Activated CD4-positive, alpha-beta T cell treated with anti-CD3 and anti-CD28 coated beads, Interleukin-2, amount 10 ng/mL, durations not matched to agents 7 days and 5 days (primary cell): ENCODE measurements at places on chromosomes 6 and 20. TPM values are rescaled to one million over a fixed set of nuclear protein-coding genes. Genes with fewer than 3 reads are reported as not detected.

DNA sequence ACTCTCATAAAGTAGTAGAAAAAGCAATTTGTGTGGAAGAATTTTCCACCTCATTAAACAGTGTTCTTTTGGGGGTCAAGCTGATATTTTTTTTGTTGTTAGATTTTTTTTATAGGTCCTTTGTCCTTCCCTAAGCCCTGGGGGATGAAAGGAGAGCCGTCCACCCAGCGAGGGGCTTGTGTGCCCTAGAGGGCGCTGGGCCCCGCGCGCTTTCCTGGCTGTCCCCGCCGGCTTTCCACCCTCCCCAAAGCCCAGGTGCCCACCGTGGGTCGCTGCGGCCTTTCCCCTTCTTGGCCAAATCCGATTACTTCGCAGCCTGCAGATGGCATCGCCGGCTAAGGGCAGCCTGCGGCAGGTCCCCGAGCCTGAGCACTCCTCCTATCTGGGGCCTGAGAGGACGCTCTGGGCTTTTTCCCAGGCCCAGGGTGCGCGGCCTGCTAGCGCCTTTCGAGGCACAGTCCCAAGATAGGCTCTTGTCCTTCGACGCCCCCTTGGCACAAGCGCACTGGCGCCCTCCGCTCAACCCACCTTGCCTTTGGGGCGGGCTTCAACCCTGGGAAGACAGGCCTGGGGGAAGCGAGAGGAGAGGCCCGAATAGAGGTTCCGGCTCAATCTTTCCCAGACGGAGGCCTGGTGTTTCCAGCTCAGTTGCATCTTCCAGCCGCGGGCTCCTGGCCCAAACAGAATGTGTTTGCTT is 33.6 kb downstream of the TFAP2A start:
- no peak for DNase-seq

Gene ABT1
- total RNA-seq, result 24.9 TPM

GRCh38 chr6:3751730-3752530 is 417 bp upstream of the PXDC1 start:
- peak; percentile 54 for DNase-seq

Gene ADGRF1
- total RNA-seq, result not detected

DNA sequence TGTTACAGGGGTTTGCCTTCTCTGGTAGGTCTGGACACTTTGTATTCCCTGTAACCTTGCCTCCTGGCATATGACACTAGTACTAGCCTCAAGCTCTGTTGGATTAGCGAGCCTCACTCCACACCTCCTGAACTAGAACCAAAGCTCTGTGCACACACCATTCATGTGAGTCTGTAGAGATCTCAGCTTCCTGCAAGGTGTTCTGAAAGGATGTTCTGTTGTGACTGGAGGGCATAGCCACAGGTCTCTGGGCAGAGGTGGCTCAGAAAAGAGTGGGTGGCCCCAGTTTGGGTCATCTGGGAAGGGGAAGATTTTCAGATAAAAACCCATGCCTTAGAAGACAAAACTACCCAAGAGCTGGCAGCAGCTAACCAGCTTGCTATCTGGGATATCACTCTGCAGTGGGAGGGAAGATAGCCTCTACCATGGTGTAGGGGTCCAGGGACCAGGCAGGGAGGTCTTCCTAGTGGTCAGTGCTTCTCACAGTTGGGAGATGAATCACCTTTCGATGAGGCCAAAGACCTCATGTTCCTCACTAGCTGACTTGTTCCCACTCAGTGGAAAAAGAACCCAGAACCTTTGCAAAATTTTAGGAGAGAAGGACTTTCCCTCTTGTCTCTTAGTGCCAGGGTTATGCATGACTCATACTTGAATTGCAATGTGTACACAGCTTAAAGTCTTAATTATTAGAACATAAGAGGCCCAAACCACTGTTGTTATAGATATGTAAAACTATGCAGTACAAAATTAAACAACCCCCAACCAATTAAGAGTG is 41.4 kb downstream of the HLA-F start:
- no peak for DNase-seq

Gene CRISP3
- not detected for total RNA-seq

Gene TUBB
- total RNA-seq, result 1,661 TPM

Gene OARD1
- total RNA-seq, result 28.4 TPM

GRCh38 chr6:16973545-16974386 is 128.1 kb upstream of the STMND1 start:
- DNase-seq, result no peak

DNA sequence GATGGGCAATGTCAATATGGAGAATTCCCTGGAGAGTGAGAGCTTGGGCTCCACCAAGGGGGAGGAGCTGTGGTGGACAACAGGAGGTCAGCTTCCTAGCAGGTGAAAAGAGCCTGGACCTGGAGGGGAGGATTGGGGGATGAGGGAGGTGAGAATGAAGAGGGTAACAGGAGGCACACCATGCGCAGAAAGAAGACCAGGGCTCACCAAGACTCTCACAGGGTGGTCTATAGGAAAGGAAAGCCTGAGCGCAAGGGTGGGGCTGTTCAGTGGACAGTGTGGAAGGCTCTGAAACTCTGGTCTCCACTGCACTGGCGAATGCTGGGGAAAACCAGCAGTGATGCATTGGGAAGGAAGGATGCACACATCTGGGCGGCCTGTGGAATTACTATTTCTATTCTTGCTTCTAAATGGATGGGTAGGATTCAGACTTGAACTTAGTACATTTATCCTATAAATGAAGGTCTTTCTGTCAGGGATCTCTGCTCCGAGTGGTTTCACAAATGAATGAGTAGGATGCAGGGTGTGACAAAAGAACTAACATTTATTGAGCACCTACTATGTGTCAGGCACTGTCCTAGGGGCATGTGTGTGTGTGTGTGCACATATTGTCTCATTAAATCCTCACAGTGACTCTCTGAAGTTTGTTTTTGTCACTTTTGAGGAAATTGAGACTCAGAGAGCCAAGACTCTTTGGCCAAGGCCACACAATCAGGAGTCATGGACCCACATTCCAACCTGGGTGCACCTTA is 152.7 kb downstream of the CD83 start:
- DNase-seq, result no peak

DNA sequence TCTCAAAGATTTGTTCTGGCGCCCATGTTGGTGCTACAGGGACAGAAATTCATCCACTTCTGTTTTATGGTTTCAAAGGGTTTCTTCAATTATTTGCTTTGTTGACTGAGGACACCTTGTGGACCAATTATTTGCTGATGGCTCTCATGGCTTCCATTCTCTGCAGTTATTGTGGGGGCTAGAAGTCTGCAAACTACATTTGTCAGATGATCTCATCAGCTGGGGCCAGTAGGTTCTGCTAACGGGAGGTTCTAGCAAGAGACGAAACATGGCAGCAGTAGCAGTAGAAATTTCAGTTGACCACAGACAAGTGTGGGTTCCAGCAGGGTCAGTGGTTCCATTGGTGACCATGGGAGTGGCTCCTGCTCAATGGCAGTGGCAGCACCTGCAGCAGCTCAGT is 72.8 kb upstream of the BLCAP start:
- no peak for DNase-seq

Gene PROKR2
- not detected for total RNA-seq

GRCh38 chr6:17212546-17213371 is 68.4 kb upstream of the RBM24 start:
- DNase-seq, result no peak

- no peak for DNase-seq
These were observed 59.2 kb downstream of the SYNJ2 start for GRCh38 chr6:158040804-158041347.

Gene OR2B6
- not detected for total RNA-seq

Gene IP6K3
- not detected for total RNA-seq

- DNase-seq, result peak; percentile 80
These were observed at the start of gene GMPR for GRCh38 chr6:16238057-16238962. Gene GMPR (plus strand): TSS chr6:16238587. CDS start chr6:16238694, 107 bp downstream.

GRCh38 chr6:111329882-111330633 is 153.0 kb downstream of the REV3L start:
- no peak for DNase-seq

GRCh38 chr20:19976595-19977372 is 40.4 kb upstream of the NAA20 start:
- peak; percentile 14 for DNase-seq

DNA sequence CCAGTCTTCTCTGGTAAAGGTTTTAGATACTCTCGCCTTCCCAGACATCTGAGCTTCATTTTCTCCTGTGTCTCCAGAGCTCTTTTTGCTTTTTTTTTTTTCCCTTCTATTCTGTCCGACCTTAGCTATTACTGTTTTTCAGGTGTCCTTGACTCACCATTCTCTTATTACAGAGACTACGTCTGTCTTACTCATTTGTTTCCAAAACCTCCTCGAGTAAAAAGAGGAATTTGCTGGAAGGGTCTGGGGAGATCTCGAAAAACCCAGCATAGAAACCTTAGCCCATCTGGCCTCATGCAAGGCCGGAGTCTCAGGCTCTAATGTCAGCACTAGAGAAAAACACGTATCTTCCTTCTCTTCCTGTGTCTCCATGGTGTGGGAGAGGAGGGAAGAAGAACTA is 109.2 kb upstream of the CARMIL1 start:
- DNase-seq, result no peak

DNA sequence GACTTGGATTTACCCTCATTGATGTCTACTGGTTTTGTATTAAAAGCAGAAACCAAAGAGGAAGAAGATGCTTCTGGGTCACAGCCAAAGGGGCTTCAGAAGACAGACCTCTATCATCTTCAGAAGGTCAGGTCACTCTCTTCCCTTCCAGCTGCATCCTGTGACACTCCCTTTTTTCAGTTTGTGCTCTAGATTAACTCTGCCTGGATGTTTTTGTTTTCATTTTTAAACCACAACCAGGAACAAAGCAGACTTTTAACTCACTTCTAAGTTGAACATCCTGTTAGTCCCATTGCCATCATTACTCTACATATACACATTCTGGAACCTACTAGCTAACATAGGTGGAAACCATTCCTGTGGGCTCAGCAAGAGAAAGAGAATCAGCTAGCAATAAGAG is 45.2 kb downstream of the AKIRIN2 start:
- peak; percentile 34 for DNase-seq

Gene FAM8A1
- total RNA-seq, result 11.6 TPM

Gene MCCD1
- total RNA-seq, result not detected

DNA sequence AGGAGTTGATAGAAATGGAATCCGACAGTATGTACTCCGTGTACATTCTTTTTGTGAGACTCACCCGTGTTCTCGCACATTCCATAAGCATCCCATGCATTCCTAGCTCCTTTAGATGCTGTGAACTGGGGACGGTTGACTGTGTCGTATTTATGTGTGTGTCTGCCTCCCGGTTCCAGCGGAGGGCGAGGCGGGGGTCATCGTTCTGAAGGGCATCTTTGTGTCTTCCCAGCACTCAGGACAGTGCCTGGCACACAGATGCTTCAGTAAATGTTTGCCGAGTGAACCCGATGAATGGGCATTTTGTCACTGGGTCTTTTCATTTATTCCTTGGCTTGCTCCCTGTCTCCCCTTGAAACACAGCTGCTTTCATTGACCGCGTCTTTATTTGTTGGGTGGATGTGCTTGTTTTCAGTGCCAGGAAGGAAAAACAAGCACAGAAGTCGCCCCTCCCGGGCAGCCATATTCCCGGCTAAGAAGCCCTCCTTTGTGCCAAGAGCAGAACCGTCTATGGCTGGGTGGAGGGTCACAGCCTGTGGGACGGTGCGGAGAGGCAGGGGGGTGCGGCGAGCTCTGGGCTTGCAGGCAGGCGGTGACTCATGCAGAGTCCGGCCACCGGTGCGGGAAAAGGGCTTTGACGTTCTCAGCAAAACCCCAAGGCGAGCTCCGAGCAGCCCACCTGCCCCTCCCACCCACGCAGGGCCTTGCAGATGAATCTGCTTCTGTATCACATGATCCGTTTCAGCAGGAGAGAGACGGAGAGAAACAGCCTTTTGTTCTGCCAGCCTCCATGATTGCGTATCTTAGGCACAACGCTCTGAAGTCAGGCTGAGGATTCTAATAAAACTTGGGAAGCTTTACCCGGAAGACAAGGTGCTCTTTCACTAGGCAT is 11.2 kb upstream of the PSMG4 start:
- DNase-seq, result no peak

GRCh38 chr20:2350606-2351005 is 30.1 kb upstream of the TGM6 start:
- no peak for DNase-seq

Gene GABRR1
- not detected for total RNA-seq

Gene ENPP4
- 6.7 TPM for total RNA-seq

GRCh38 chr20:24873025-24873620 is 75.9 kb upstream of the CST7 start:
- no peak for DNase-seq

- no peak for DNase-seq
These were observed 107.8 kb downstream of the TFAP2A start for GRCh38 chr6:10307028-10307427.
